ENCODE measurements at places on chromosomes 16 and 17. TPM values are rescaled to one million over a fixed set of nuclear protein-coding genes. Genes with fewer than 3 reads are reported as not detected.

- peaks cover 5% of the 10 kb centered on the region for H3K36me3 ChIP-seq
- no peak overlapping the region for H3K4me3 ChIP-seq
- H3K27ac ChIP-seq = no peak overlapping the region
- peaks cover 5% of the 10 kb centered on the region for H3K4me1 ChIP-seq
- DNase-seq = no peak
Observed at GRCh38 chr17:16178836-16179235, 36.5 kb downstream of the NCOR1 start.

DNA sequence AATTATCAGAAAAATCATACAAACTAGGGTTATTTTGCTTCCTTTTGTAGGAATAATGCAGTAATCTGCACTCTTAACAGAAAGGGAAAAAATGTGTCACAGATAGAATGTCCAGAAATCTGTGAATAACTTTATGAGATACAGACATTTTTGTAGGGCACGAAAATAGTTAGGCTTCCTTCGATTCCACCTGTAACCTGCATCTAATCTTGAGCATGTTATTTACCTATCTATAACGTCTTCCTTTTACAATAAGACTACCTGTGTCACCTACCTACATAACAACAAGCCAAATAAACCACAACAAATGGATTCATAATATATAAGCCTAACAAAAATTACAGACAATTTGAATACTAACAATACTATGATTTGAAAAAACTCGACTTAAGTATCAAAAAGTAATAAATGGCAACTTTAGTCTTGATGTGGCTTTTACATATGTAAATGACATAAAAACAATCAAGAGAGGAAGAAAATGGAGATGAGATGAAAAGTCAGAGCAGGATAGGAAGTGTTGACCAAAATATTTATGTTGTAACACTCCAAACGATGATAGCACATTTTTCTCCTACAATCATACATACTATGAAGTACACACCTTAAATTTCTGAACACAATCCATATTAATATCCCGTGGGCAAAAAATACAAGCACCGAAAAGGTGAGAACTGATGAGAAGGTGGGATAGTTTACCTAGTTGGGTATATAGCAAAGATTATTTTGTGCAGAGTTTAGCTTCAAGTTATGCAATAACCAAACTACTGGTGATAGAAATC lies 2.5 kb downstream of the STAT5B start:
- H3K4me3 ChIP-seq = peak overlapping the region; percentile 91
- H3K4me1 ChIP-seq = peaks cover 35% of the 10 kb centered on the region
- no peaks in the 10 kb centered on the region for H3K27me3 ChIP-seq
- no peak for DNase-seq
- no peaks in the 10 kb centered on the region for H3K36me3 ChIP-seq

Gene NTHL1
- total RNA-seq = 2.9 TPM

DNA sequence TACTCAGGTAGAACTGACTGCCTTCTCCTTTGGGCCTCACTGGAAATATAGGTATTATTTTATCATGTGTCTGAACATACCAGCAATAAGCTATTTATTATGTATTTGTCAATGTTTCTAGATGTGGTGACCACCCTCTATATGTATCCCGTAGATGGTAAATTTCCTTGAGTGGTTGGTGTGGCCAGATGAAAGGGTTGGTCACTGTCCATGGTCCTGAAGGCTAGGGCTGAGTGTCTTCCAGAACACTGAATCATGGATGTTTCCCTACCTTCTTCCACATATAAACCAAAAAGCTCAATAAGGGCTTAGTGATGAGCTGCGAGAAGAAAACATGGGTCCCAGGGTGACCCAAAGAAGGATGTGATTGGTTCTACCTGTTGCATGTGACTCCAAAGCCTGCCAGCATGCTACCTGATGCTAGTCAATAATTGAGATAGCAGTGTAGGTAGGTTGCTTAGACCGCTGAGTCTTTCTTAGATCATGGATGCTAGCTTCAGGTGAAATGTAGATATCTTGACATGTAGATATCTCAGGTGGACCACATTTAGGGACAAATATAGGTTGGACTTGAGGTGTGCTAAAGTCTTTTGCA lies 150.3 kb downstream of the ASIC2 start:
- no peak for DNase-seq
- no peaks in the 10 kb centered on the region for H3K4me1 ChIP-seq
- no peaks in the 10 kb centered on the region for H3K36me3 ChIP-seq
- no peak overlapping the region for H3K4me3 ChIP-seq

GRCh38 chr17:80287806-80288567 lies 27.3 kb downstream of the RNF213 start:
- peak overlapping the region; percentile 30 for H3K27ac ChIP-seq
- H3K4me1 ChIP-seq = peaks cover 14% of the 10 kb centered on the region
- peaks cover 79% of the 10 kb centered on the region for H3K36me3 ChIP-seq
- H3K4me3 ChIP-seq = no peak overlapping the region
- DNase-seq = no peak

DNA sequence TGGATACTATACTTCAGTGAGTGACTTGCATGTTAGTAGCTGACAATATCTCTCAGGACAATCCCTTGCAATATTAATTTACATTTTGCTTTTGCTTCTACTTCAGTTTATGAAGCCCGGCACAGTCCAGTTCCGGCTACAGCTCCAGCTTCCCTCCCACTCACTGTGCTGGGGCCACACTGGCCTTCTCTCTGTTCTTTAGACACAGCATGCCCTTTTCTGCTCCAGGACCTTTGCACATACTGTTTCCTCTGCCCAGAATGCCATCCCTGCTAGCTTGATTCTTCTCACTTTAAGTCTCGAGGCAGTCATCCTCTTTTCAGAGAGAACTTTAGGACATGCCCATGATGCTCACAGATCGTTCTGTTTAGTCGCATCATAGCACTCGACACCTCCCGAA lies 25.5 kb upstream of the LRRC75A start:
- H3K27ac ChIP-seq = no peak overlapping the region
- peaks cover 8% of the 10 kb centered on the region for H3K27me3 ChIP-seq
- no peaks in the 10 kb centered on the region for H3K36me3 ChIP-seq
- H3K4me1 ChIP-seq = peaks cover 6% of the 10 kb centered on the region
- no peak for DNase-seq

Gene CD7
- 225 TPM for total RNA-seq

Gene OR3A2
- total RNA-seq = 1.3 TPM

Gene RUNDC3A
- not detected for total RNA-seq

- H3K36me3 ChIP-seq = peaks cover 50% of the 10 kb centered on the region
- peak overlapping the region; percentile 73 for H3K27ac ChIP-seq
- no peaks in the 10 kb centered on the region for H3K27me3 ChIP-seq
- peak overlapping the region; percentile 29 for H3K4me3 ChIP-seq
- DNase-seq = no peak
Observed at GRCh38 chr16:88681709-88682451, 4.4 kb downstream of the SNAI3 start.

Gene MILR1
- total RNA-seq = not detected

DNA sequence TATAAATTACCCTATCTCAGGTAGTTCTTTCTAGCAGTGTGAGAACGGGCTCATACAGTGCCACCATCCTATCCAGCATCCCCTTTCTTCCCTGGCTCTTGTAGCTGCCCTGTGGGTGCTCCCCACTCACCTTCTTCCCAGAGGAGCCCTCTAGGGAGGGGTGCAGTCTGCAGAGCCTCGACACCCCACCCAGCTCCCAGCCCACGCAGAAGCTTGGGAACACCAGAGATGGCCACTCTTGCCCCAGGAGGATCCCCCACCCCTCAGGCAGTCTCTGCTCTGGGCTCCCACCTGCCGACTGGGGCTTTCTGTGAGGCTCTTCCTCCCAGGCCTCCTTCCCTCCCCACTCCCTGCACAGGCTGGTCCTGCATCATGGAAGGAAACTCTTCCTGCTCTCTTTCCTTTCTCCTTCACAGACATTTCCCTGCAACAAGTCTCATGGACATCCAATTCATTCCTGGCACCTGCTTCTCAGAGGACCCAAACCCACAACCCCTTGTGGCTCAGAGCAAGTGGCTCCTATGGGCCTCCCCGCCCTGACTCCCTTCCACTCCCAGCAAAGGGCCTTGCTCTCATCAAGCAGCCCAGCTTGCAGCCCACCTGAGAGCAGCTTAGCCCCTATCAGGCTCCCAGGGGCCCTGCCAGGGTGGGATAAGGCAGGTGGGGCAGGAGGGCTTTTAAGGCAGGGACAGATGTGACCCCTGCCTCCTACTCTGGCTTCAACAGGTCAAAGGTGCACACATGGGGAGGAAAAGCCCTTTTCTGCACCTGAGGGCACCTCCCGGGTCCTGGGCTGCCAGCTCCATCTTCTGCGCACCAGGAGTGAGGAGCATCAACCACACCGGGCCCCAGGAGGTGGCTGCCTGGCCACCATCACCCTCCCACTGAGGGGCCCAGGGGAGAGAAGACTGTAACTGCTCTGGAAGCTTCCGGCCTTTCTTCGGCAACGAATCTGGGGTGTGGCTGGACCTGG lies 263.8 kb upstream of the TNRC6C start:
- peaks cover 5% of the 10 kb centered on the region for H3K27me3 ChIP-seq
- DNase-seq = no peak
- peaks cover 56% of the 10 kb centered on the region for H3K4me1 ChIP-seq
- H3K4me3 ChIP-seq = no peak overlapping the region
- no peaks in the 10 kb centered on the region for H3K36me3 ChIP-seq

DNA sequence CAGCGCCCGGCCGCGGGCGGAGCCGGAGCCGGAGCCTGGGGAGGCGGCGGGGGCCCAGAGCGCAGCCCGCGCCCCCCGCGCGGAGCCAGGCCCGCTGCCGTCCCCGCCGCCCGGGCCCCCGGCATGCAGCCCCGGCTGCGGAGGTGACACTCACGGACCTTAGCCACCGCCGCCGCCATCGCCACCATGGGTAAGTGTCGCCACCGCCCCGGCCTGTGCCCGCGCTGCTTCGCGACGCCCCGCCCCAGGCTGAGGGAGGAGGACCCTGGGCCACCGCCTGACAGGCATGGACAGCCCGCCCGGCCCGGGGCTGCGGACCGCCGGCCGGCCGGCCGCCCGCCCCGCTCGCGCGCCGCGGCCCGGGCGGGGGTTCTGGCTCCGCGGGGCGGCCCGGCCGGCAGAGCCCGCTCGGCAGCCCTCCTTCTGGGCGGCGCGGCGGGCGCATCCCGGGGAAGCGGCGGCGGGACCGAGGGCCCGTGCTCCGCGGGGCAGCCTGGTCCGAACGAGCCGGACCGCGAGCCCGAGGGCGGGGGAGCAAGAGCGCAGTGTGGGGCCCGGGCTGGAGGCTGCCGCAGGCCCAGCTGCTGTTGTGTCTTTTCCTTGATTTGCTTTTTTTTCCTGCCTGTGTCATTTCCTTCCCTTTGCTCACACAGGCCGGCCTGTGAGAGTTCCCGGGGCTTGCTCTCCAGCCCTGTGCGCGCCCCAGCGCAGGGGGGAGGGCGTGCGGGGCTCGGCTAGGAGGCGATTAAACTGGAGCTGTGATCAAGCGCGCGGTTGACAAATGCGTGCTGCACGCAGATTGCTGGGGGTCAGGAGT lies 565 bp downstream of the MAP3K3 start:
- peak; percentile 30 for DNase-seq
- no peaks in the 10 kb centered on the region for H3K36me3 ChIP-seq

Gene HCRT
- not detected for total RNA-seq

Gene ACSM5
- not detected for total RNA-seq

Gene RAB11FIP4
- total RNA-seq = 87.3 TPM

DNA sequence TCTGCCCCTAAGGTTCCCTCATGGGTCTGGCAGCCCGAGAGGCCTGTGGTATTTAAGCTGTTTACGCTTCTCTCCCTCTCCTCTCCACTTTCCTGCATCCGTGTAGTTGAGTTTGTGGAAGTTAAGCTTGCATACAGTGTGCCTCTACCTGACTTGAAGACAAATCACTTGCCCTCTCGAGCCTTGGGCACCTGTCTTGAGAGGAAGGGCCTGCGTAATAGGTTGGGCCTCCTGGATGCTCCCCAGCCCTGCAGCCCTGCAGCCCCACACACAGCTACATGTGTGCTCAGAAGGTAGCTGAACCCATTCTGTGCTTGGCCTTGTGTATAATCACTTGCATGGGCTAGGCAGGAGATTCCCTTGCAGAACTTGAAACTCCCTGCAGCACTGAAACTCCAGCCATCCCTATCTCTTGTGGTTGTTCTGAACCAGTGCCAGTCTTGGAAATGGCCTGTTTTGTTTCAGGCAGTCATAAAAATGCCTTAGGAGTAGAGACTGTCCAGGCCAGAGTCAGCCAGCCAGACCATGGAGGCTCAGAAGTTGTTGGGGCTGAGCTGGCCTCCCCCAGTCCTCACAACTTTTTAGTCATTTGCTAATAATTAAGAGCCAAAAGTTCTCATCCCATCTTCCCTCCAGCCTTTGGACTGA lies 134.6 kb downstream of the CLEC16A start:
- H3K27me3 ChIP-seq = no peaks in the 10 kb centered on the region
- H3K4me1 ChIP-seq = peaks cover 43% of the 10 kb centered on the region
- no peak overlapping the region for H3K27ac ChIP-seq
- H3K4me3 ChIP-seq = no peak overlapping the region

Gene CES3
- total RNA-seq = 1.3 TPM

Gene NEUROD2
- not detected for total RNA-seq

GRCh38 chr16:89573826-89574680 lies 1.5 kb upstream of the CPNE7 start:
- H3K27ac ChIP-seq = no peak overlapping the region
- H3K4me3 ChIP-seq = no peak overlapping the region
- H3K4me1 ChIP-seq = peaks cover 34% of the 10 kb centered on the region
- DNase-seq = peak; percentile 4

Gene CCL8
- not detected for total RNA-seq

Gene PLEKHG4
- 14.0 TPM for total RNA-seq

GRCh38 chr17:55202896-55203295 lies 61.9 kb upstream of the HLF start:
- H3K4me3 ChIP-seq = no peak overlapping the region
- no peaks in the 10 kb centered on the region for H3K36me3 ChIP-seq
- no peak overlapping the region for H3K27ac ChIP-seq
- H3K4me1 ChIP-seq = no peaks in the 10 kb centered on the region

- H3K27me3 ChIP-seq = no peaks in the 10 kb centered on the region
- no peak overlapping the region for H3K27ac ChIP-seq
- H3K36me3 ChIP-seq = no peaks in the 10 kb centered on the region
- DNase-seq = peak; percentile 71
- H3K4me3 ChIP-seq = no peak overlapping the region
Observed at GRCh38 chr17:17440010-17440843, 36.6 kb upstream of the MED9 start.

Gene CCL17
- total RNA-seq = not detected

GRCh38 chr17:6843241-6843880 lies 11.8 kb upstream of the TEKT1 start:
- no peaks in the 10 kb centered on the region for H3K4me1 ChIP-seq
- peaks cover 24% of the 10 kb centered on the region for H3K27me3 ChIP-seq
- H3K36me3 ChIP-seq = no peaks in the 10 kb centered on the region

DNA sequence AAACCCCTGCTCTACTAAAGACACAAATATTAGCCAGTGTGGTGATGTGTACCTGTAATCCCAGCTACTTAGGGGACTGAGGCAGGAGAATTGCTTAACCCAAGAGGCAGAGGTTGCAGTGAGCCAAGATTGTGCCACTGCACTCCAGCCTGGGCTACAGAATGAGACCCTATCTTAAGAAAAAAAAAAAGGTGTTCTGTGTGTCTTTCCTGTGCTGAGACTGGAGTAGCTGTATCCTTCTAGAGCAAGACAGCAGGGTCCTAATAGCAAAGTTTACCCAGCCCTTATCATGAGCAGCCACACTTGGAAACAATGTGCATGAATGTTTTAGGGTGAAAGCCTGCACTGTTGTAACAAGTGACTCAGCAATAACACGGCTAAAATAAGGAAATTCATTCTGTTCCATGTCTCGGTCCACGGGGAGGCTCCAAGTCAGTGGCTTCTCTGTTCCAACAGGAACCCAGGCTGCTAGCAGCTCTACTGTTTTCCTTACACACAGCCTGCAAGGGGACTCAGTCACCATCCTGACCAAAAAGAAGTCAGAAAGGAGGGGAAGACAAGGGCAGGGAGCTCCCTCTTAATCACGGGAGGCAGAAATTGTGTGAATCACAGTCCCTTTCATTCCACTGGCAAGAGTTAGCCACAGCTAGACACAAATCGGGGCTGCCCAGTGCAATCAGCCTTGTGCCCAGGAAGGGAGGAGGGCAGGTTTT lies 7.1 kb upstream of the SLC5A11 start:
- no peaks in the 10 kb centered on the region for H3K27me3 ChIP-seq
- H3K27ac ChIP-seq = no peak overlapping the region
- H3K4me3 ChIP-seq = no peak overlapping the region
- H3K4me1 ChIP-seq = no peaks in the 10 kb centered on the region
- DNase-seq = no peak

Measured in CD4-positive, alpha-beta T cell (primary cell).